Endodermal cell (in vitro differentiated cells): ENCODE measurements at places on chromosomes 12 and 14. TPM values are rescaled to one million over a fixed set of nuclear protein-coding genes. Genes with fewer than 3 reads are reported as not detected.

FAM181A gene
- not detected in 2 replicates for total RNA-seq

DNA sequence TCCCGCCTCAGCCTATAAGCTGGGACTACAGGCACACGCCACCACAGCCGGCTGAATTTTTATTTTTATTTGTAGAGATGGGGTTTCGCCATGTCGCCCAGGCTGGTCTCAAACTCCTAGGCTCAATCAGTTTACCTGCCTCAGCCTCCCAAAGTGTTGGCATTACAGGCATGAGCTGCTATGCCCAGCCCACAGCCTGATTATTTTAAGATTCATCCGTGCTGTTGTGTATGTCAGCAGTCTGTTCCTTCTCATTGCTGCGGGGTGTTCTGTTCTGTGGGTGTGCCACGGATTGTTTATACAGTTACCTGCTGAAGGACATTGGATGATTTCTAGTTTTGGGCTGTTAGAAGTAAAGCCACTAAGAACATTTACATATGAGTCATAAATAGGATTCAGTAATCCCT, 9.6 kb upstream of the EP400 start:
- DNase-seq = no peak

GRCh38 chr12:101027200-101027599, 182.8 kb downstream of the SLC5A8 start:
- peak; percentile 72 for DNase-seq

- DNase-seq = no peak
Measured at GRCh38 chr14:37047996-37048395, 124.4 kb downstream of the SLC25A21 start.

DNA sequence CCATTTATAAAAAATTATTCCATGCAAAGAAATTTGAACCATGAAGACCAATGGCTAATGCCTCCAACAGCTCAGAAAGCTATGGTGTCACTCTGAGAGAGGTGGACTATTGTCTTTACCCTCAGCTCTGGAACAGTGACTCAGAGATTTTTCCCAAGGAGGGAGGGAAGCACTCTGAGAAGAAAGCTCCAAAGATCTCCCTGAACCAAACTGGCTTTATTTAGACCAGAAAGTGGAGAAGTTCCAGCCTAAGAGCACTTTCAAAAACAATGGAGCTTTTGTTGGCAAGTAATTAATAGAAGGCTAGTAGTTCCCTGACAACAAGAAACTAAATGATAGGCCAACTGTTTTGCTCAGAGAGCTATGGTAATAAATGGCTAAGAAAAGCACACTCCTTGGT, 599.9 kb upstream of the MDGA2 start:
- no peak for DNase-seq

DNA sequence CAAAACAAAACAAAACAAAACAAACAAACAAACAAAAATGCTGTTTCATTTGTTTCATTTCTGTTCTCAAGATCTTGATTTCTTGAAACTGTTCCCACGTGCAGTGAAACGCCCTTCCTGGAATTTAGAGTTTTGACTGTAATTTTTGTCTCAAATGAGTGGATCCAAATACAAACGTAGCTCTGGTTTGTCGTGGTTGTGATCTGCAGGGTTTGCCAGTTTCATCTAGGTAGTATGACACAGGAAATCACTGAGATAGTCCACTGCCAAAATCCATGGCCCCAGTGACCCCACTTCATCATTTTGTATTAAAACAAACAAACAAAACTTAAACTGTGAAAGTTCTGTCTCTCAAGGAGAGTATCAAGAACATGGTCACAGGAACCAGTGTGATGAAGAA, 838.6 kb downstream of the BCL11B start:
- DNase-seq = no peak
